ENCODE measurements at places on chromosomes 2 and 18. TPM values are rescaled to one million over a fixed set of nuclear protein-coding genes. Genes with fewer than 3 reads are reported as not detected.

YIPF4 gene
- total RNA-seq = 57.8 TPM

KCNG2 gene
- not detected for total RNA-seq

TMEM247 gene
- total RNA-seq = not detected

MSTN gene
- not detected for total RNA-seq

LYG1 gene
- 0.23 TPM for total RNA-seq

ZBTB7C gene
- not detected for total RNA-seq

VIL1 gene
- not detected for total RNA-seq

GRCh38 chr2:187017438-187017837 lies 168.5 kb upstream of the ZSWIM2 start:
- no peaks in the 10 kb centered on the region for H3K4me1 ChIP-seq
- no peak overlapping the region for H3K27ac ChIP-seq
- H3K36me3 ChIP-seq = no peaks in the 10 kb centered on the region

DNA sequence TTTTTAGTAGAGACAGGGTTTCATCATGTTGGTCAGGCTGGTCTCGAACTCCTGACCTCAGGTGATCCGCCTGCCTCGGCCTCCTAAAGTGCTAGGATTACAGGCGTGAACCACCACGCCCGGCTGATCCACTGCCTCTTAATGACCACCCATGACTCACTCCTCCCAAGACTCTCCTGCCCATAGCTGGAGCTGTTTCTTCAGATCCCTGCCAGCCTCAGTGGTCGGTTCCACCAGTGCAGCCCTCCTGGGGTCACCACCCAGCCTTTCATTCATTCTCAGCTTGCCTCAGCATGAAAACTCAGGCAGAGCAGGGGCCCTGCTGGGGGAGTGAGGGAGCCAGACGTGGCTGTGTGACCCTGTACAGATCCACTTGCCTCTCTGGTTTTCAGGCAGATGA lies 12.5 kb downstream of the KCNIP3 start:
- no peak overlapping the region for H3K27ac ChIP-seq
- peaks cover 15% of the 10 kb centered on the region for H3K27me3 ChIP-seq
- no peak overlapping the region for H3K4me3 ChIP-seq

DNA sequence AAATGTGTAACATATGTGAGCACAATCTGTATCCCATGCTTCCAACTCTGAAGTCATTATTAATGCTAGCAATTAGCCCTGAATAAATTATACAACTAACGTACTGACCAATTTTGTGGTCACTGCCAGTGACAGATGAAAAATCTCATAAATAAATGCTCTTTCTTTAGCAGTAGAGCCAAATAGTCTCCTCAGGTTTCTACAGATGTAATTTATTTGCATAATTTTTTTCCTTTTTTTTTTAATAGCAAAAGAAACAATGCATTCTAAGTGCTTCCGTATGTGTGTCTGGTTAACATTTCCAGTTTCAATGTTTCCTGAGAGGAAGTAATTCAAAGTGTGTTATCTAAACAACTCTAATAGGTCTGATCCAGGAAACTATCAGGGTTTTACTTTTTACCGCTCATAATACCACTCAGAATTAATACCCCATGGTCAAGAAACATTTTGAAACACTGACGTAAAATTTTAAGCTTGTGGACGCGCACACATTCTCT lies 108.4 kb downstream of the MEP1B start:
- no peak overlapping the region for H3K27ac ChIP-seq
- DNase-seq = no peak
- H3K27me3 ChIP-seq = no peaks in the 10 kb centered on the region
- H3K4me1 ChIP-seq = no peaks in the 10 kb centered on the region

DNA sequence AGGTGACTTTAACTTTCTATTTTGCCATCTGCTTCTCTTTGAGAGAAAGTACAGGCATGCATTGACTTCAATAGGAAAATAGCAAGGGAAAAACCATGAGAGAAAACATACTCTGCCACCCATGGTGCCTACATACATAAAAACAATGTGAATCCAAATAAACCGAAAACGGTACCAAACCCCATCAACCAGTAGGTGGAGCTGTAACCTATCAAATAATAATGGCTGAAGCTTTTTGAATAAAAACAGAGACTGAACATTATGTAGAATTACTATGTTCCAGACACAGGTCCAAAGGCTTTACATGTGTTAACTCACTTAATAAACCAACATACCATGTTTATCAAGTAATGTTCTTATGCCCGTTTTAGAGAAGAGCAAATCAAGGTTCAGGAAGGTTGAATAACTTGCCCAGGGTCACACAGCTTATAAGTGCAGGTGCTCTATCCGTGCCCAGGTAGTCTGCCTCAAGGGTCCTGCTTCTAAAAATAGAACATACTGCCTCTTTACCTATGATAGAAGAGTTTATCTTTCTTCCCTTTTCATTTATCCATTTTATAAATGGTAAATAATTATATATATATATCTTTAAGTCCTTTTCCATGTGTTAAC lies 293.9 kb upstream of the SYT4 start:
- DNase-seq = peak; percentile 57
- no peak overlapping the region for H3K27ac ChIP-seq
- no peaks in the 10 kb centered on the region for H3K36me3 ChIP-seq
- H3K4me3 ChIP-seq = no peak overlapping the region

GRCh38 chr2:96329456-96329855 lies 4.3 kb downstream of the ITPRIPL1 start:
- peaks cover 15% of the 10 kb centered on the region for H3K27me3 ChIP-seq
- H3K27ac ChIP-seq = no peak overlapping the region
- H3K4me3 ChIP-seq = no peak overlapping the region
- DNase-seq = peak; percentile 76
- H3K4me1 ChIP-seq = peaks cover 33% of the 10 kb centered on the region

DNA sequence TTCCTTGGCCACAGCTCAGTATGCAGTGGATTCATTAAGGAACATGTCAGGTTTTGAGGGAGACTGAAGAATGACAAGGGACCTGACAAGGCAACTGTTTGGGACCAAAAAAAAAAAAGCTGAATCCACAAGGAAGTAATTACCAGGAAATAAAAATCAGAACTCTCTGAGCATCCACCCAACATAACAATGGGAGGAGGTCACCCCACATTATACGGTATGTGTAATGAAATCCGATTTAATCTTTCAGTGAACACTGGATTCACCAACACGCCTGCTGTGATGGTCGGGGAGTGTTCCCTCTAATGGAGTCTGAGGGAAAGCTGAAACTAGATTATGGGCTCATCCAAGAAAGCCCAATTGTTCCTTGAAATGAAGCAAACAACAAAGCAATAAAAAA lies 329.3 kb downstream of the ETAA1 start:
- H3K4me3 ChIP-seq = no peak overlapping the region
- no peak overlapping the region for H3K27ac ChIP-seq
- peaks cover 7% of the 10 kb centered on the region for H3K27me3 ChIP-seq
- H3K36me3 ChIP-seq = no peaks in the 10 kb centered on the region
- no peaks in the 10 kb centered on the region for H3K4me1 ChIP-seq

- H3K27me3 ChIP-seq = peaks cover 45% of the 10 kb centered on the region
- DNase-seq = no peak
- H3K4me1 ChIP-seq = no peaks in the 10 kb centered on the region
- no peak overlapping the region for H3K4me3 ChIP-seq
- no peaks in the 10 kb centered on the region for H3K36me3 ChIP-seq
These were observed 20.9 kb downstream of the CELF4 start for GRCh38 chr18:37544713-37545112.

DNA sequence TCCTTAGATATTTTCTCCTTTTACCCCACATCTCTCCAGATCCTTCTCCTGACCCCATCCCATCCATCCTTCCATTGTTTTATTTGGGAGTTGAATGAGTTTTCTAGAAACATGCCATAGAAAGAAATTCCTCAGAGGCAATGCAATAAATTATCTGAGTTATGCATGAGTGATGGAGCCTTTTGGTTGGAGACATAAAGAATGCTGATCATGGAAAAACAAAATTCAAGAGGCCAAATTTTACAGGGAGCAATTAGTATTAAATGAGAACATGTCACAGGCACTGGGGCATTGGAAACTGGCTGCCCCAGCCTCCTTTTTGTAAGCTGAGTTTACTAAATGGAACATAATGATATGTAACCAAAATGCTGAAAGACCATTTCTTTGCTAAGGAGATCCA lies 74.2 kb upstream of the LCLAT1 start:
- peaks cover 54% of the 10 kb centered on the region for H3K4me1 ChIP-seq
- H3K4me3 ChIP-seq = peak overlapping the region; percentile 50
- DNase-seq = no peak
- no peaks in the 10 kb centered on the region for H3K27me3 ChIP-seq
- peak overlapping the region; percentile 90 for H3K27ac ChIP-seq
- H3K36me3 ChIP-seq = no peaks in the 10 kb centered on the region

- H3K36me3 ChIP-seq = peaks cover 15% of the 10 kb centered on the region
- H3K27ac ChIP-seq = peak overlapping the region; percentile 29
- peak; percentile 68 for DNase-seq
- no peak overlapping the region for H3K4me3 ChIP-seq
- H3K27me3 ChIP-seq = no peaks in the 10 kb centered on the region
- peaks cover 63% of the 10 kb centered on the region for H3K4me1 ChIP-seq
These were observed 45.1 kb downstream of the TRAK2 start for GRCh38 chr2:201406077-201406662.

DNA sequence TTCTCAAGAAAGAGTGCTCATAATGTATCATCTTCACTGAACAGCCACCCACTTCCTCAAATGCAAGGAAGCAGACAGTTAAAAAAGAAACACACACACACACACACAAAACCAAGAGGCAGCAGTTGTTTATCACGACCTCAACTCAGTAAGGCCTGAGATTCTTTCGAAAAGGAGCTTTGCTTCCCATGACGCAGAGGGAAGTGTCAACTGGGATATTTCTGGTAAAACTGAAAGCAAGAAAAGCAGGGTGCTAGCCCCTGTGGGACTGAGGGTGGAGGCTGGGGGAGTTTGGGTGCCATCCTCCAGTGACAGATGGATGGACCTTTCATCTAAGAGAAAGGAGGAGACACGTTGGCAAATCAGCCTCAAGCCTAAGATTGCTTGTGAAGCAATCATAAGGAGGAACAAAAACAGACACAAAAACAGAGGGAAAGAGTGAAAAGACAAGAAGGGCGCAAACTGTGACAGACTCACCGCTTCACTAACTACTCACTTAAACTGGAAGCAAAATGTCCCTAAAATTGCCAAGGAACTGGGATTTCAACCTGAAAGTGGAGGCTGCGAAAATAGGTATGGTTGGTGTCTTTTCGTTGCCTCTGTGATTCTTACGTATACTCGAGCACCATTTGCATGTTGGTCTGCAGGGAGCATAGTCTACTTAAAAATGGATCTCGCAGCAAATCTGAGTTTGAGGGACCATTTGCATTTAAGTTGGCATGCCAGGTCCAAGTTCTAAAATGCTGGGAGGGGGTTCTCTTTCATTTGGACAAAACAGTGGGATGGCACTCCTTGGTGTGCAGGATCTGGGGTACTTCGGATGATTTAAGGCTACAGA lies at the start of gene ARHGAP25:
Gene ARHGAP25 (plus strand): TSS at position 124 of the 838 bp plus-strand sequence. CDS start 389 bp downstream, at position 513.
- DNase-seq = no peak
- H3K4me1 ChIP-seq = peaks cover 32% of the 10 kb centered on the region
- H3K27me3 ChIP-seq = peaks cover 2% of the 10 kb centered on the region
- H3K4me3 ChIP-seq = no peak within 1 kb of the TSS

GRCh38 chr2:63631501-63631900 lies 42.7 kb downstream of the MDH1 start:
- no peak for DNase-seq
- no peak overlapping the region for H3K27ac ChIP-seq
- H3K4me3 ChIP-seq = no peak overlapping the region
- H3K36me3 ChIP-seq = peaks cover 17% of the 10 kb centered on the region

DNA sequence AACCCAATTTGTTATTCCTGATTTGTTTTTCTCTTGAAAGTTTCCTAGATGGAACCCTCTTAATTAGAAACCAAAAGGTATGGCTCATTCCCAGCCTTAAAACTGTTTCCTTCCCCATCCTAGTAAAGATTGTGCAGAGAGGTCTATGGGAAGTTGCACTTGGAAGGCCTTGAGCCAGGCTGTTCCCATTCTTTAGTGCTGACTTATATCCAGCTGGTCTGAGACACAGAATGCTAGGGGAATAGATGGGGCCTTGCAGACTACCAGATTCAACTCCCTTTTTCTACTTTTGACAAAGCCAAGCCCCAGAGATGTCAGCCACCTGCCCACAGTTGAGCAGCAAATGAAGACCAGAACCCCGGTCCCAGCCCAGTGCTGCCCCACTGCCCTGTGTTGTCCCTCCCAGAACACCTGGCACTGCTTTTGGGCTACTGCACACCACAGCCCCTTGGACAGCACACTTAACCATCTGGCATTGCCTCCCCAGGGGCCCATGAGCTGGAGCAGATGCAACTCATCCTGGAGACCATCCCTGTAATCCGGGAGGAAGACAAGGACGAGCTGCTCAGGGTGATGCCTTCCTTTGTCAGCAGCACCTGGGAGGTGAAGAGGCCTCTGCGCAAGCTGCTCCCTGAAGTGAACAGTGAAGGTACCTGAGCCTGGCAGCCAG lies 98.2 kb downstream of the MRO start:
- H3K4me3 ChIP-seq = no peak overlapping the region
- H3K27me3 ChIP-seq = peaks cover 2% of the 10 kb centered on the region
- 0 out of 2 replicates have a peak, but pooled peaks cover 5% of the 10 kb centered on the region for H3K36me3 ChIP-seq
- DNase-seq = no peak
- H3K27ac ChIP-seq = no peak overlapping the region

DNA sequence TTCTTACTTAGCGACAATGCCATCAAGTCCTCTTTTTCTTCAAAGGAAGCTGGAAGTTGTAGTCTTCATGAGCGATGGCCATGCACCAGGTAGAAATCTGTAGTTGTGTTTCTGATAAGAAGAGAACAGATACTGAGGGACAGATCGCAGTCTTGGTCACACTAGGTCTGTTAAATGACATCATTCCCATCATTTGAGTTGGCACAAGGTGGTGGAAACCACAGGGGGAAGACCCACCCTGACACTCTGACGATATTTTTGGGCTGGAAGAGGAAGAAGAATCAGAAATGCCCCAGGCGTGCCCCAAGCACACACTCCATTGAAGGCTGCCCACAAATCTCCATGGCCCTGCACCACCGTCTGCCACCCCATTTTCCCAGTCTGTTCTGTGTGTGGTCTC lies 89.0 kb upstream of the BOD1L2 start:
- peaks cover 17% of the 10 kb centered on the region for H3K27me3 ChIP-seq
- no peaks in the 10 kb centered on the region for H3K36me3 ChIP-seq
- peaks cover 12% of the 10 kb centered on the region for H3K4me1 ChIP-seq
- no peak overlapping the region for H3K27ac ChIP-seq
- DNase-seq = no peak
- H3K4me3 ChIP-seq = no peak overlapping the region

DNA sequence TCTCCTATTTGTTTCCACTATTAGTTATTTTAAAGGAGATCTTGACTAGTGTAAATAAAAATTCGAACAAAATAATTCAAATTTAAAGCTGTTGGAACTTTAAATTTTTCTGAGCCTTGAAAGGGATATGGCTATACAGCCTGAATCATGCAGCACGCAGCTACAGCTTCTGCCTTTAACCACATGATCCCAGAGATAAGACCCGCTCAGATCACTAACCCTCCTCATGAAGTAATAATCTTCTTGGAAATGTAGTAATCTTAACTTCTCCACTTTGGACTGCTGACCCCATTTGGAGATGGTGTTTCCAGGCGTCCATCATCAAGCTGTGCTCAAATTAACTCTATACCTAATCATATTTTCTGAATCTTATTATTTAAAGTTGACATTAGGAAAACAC lies 336.6 kb downstream of the DSC3 start:
- no peak for DNase-seq
- H3K27ac ChIP-seq = no peak overlapping the region
- no peaks in the 10 kb centered on the region for H3K27me3 ChIP-seq
- H3K4me3 ChIP-seq = no peak overlapping the region
- no peaks in the 10 kb centered on the region for H3K36me3 ChIP-seq
- H3K4me1 ChIP-seq = no peaks in the 10 kb centered on the region

GRCh38 chr2:29113891-29114321 lies 1.3 kb upstream of the CLIP4 start:
- peak overlapping the region; percentile 96 for H3K27ac ChIP-seq
- H3K27me3 ChIP-seq = no peaks in the 10 kb centered on the region
- peak overlapping the region; percentile 84 for H3K4me3 ChIP-seq
- H3K4me1 ChIP-seq = peaks cover 83% of the 10 kb centered on the region
- H3K36me3 ChIP-seq = no peaks in the 10 kb centered on the region
- peak; percentile 95 for DNase-seq
